ENCODE measurements at places on chromosomes 6 and 20.

- no peak for DNase-seq
Observed at GRCh38 chr20:49775229-49775693, 37.4 kb upstream of the SLC9A8 start.

GRCh38 chr6:48144021-48144420, 33.0 kb upstream of the PTCHD4 start:
- DNase-seq: no peak

DNA sequence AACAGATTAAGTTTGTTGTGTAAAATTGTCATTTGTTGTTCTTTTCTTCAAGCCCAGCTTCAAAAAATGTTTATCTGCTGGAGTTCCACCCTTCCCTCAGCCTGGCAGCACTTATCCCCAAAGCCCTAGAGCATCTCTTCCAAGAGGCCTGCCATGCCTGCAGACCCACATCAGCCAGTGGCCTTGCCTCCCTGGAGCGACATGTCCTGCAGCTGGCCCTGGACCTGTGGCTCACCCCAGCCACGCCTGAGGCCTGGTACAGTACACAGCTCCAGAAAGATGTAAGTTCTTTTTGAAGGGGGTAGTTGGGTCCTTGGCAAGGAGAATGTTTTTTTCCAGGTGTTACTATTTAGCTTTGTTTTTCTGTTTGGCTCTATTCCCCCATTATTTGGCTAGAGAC, 124.8 kb downstream of the CD164 start:
- DNase-seq: peak; percentile 15

- DNase-seq: peak; percentile 44
Observed at GRCh38 chr6:166627875-166628801, 1.1 kb upstream of the RPS6KA2 start.

- peak; percentile 83 for DNase-seq
Observed at GRCh38 chr6:21612067-21612745, 18.7 kb downstream of the SOX4 start.

DNA sequence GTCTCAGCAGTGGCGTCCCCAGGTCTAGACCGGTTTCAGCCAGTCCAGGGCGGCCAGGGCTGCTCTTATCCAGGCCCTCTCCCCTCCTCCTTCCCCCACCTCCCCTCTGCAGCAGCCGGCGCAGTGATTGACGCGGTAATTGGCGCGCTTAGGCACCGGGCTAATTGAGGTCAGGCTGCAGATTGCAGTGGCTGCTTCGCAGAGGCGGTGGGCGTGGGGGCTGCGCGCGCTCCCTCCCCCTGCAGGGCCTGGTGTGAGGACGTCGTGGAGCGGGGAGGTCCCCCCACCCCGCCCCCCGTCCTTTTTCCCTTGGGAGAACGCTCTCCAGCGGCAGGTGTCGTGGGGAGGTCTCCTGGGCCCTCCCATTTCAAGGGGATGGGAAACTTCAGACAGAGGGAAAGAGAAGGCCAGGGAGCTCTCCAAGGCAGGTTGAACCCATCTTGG, 70.4 kb upstream of the BLCAP start:
- peak; percentile 36 for DNase-seq

DNA sequence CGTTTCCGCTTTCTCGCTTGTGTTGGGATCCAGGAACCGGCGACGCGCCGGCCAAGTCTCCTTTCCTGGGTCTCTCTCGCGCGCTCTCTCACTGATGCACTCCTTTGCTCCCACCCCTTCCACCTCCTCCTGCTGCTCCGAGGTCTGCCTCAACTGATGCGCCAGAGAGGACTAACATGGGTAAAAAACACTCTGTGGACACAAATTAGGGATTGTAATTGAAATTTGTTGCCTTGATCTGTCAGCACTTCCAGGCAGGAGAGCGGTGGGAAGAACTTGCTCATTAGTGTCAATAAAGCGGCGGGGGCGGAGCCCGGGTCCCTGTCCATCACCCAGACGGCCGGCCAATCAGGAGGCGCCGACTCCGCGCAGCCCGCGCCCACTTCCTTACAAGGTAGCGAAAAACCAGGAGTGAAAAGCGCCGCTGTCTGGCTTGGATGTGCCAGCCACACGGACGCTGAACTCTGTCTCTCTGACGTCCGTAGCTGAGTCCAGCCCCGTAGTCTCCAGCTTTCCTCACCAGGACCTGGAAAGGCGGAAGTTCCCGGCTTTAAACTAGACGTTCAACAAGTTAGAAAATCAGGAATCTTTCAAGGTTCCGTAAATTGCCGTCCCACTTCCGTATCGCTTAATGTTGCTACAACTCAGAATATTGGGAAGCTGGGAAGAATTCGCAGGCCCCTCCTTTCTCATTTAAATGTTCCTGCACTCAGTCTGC, at the start of gene TBX18:
Gene TBX18, minus strand, starts transcription at position 267 of the 718 bp plus-strand sequence. CDS start 417 bp downstream, outside the sequence.
- DNase-seq: peak; percentile 96

- no peak for DNase-seq
Observed at GRCh38 chr20:51970858-51971257, 168.5 kb upstream of the SALL4 start.

GRCh38 chr20:34708621-34709043, 4.5 kb downstream of the TP53INP2 start:
- DNase-seq: peak; percentile 36

DNA sequence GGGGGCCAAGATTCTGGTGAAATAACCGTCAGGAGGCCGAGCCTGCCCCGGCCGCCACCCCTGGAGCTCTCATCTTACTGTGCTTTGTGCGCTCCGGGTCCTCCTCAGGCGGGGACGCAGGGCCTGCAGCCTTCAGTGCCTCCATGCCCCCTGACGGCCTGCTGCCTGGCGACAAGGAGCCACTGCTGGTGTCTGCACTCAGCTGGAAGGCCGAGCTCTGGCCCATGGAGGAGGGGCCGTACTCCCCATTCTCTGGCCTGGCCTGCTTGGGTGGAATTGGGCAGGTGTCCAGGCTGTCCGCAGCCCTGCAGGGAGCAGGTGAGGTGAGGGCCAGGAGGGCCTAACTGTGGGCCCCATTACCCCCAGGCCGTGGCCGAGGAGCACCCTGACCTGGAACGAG, 5.3 kb downstream of the ZNF512B start:
- DNase-seq: no peak

DNA sequence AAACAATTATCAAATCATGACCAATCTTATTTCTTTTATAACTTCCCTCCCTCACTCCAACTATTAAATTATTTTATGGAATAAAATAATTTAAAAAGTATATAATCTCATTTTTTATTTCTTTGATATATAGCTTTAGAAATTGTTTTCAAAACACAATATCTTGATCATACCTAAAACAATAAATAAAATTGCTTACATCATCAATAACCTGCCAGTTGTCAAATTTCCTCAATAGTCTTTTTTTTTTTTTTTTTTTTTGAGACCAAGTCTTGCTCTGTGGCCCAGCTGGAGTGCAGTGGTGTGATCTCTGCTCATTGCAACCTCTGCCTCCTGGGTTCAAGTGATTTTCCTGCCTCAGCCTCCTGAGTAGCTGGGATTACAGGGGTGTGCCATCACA, 60.1 kb upstream of the ELOVL5 start:
- DNase-seq: no peak

GRCh38 chr6:133787859-133788505, 100.9 kb upstream of the TCF21 start:
- DNase-seq: no peak

DNA sequence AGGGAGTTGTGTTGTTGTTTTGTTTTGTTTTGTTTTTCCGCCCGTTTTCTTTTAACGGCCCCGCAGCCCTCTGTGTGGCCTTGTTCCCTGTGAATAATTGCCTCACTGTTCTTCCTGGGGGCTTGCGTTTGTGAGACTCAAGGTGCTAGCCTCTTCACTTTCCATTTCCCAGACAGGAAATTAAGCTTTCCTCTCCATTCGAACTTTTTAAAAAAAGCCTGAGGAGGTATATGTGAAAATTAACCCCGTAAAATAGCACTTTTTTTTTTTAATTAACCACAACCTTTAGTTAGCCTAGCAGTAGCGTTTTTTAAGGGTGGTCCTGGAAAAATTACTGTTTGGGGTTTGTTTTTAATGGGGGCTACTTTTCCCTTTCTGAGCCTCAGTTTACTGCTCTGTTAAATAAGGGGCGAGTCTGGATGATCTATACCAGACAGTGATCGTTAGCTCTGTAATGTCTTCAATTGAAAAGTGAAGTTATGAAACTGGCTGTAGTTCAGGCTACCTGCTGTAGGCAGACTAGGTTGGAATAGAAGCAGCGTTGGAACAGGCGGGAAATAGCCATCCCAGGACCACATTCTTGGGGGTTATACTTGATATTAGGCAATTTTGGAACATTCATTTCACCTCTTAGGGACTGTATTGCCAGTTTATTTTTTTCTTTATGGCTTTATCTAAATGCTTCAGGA, 1.7 kb downstream of the STX16 start:
- DNase-seq: no peak

GRCh38 chr20:55650657-55651360, 354.5 kb downstream of the CBLN4 start:
- no peak for DNase-seq

DNA sequence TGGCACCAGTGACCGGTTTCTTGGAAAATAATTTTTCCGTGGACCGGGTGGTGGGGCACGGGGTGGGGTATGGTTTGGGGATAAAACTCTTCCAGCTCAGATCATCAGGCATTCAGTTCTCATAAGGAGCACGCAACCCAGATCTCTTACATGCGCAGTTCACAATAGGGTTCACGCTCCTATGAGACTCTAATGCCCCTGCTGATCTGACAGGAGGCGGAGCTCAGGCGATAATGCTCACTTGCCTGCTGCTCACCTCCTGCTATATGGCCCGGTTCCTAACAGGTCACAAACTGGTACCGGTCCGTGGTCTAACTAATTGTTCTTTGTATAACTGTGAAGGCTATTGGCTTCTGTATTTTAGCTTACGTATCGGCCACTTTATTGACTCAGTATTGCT, 51.7 kb downstream of the VSTM2L start:
- DNase-seq: no peak

DNA sequence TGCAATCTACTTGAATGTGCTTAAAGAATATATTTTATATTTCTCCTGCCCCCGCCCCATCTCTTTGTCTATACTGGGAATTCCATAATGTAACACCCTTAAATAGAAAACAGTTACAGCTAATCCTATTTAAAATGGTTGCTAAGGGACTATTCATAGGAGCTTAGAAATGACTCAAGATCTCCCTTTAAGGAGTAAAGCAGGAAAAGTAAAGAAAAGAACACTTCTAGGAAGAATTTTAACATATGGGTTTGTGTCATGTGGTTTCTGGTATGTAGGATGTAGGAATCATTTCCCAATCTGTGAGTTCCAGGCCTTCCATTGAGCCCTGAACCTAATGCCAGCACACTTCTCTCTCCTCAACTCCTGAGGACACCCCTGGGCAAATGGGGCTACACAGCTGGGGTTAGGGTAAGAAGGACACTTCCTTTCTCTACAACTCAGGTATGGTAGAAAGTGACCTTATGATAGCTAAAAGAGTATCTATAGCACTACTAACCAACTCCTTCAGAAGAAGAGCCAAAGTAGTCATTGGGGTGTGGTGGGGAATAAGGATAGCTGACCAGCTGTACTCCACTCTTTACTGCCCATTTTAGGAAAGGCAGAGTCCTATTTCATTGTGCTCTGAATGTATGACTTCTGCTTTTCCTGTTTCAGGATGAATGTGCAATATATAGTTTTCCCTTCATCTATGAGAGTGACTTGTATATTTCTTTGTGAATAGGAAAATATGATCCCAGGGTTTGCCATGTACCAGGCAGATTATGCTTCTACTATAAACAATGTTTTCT, 27.3 kb downstream of the RIMS1 start:
- DNase-seq: no peak

DNA sequence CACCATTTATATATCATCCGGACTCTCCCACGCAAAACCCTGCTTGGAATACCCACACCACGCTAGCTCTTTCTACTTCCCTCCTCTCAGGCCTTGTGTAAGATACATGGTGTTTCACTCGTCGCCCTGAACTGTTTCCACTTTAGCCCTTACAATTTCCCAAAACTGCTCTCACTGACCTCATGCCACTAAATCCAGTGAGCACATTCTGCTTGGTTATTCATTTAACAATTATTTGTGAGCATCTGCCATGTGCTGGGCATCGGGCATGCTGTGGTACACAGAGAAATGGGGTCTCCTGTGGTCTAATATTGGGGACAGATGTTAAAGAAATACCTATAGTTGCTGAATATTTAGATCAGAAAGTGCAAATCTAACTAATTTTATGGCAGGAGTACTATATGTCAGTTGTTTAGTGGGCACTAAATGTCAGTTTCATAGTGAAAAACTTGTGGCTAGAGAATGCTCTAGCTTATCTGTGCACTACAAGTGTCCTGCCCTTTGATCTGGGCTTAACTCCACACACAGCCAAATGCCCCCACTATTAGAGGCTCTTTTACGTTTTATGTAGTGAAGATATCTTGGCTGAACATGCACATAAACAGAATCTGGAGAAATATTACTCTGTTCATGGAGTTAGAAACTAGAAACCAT, 41.0 kb downstream of the PLEKHG1 start:
- no peak for DNase-seq

GRCh38 chr6:79686707-79687309, 55.7 kb downstream of the SH3BGRL2 start:
- no peak for DNase-seq

DNA sequence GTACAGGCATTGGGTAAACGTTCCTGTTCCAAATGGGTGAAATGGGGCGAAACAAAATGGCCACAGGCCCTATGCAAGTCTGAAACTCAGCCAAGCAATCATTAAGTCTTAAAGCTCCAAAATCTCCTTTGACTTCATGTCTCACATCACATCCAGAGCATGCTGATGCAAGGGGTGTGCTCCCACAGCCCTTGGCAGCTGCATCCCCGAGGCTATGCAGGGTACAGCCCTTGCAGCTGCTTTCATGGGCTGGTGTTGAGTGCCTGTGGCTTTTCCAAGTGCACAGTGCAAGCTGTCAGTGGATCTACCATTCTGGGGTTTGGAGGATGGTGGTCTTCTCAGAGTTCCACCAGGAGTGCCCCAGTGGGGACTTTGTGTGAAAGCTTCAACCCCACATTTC, 270.0 kb upstream of the CDYL start:
- no peak for DNase-seq

DNA sequence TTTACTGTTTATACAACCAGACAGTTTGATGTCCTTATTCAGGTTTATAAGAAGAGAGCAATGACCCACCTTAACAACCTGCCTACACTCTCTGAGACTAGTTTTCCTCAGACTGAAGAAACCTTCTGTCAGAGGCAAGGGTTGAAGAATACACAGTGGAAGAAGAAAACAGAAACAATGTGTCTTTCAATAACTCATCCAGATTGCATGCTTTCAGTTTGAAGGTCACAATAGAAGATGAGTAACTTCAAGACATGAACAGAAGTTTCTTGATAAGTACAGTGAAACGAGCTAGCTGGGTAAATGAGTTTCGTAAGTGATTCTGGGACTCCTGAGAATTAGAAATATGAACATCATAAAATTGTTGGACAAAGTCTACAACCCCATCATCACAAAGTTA, 141.7 kb downstream of the STXBP5 start:
- DNase-seq: no peak

- DNase-seq: no peak
Observed at GRCh38 chr20:10454151-10454750, 19.1 kb downstream of the SLX4IP start.

- no peak for DNase-seq
Observed at GRCh38 chr20:63123331-63123741, 92.6 kb downstream of the YTHDF1 start.

All from NCI-H2081 (cell line).